Stomach (tissue), 19 donors: ENCODE measurements at places on chromosomes 1 and 21. TPM values are rescaled to one million over a fixed set of nuclear protein-coding genes. Genes with fewer than 3 reads are reported as not detected.

DNA sequence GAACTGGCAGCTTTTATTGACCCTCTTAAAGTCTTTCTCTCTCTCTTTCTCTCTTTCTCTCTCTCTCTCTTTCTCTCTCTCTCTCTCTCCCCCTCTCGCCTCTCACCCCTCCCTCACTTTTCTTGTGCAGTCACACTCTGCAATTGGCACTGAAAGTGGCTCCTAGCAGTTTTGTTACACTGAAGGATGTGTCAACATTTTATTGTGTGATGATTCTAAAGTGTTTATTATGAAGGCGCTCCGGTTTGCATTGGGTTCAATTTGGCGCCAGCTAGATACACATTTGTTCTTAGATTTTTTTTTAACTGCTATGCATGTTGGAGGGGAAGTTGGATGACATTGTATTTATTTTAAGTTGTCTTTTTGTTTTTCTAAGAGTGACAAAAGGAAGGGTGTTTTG is 64.0 kb upstream of the CHRM3 start:
- no peak for DNase-seq

FALEC gene
- not detected for total RNA-seq

CREB3L4 gene
- total RNA-seq = 16.7 TPM

- DNase-seq = no peak
Observed at GRCh38 chr1:234842726-234843641, 233.0 kb upstream of the IRF2BP2 start.

ETV3L gene
- total RNA-seq = not detected

GRCh38 chr1:110768605-110769004 is 93.9 kb upstream of the KCNA3 start:
- DNase-seq = no peak

DNA sequence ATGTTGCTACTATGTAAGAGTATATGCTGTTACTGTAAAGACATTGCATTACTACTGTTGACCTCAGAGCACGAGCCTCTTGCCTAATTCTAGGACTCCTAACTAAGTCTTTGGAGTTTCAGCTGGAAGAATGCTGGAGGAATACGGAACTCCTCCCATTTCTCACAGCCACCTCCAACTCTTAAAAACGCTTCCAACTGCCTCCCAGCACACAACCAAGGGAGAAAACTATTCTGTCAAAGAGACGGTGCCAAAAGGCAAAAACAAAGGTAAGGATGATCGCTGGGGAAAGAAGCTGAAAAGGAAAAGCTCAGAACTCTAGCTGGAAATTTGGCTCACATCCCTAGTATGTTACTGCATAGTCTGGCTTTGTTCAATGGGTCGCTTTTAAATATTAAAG is at the start of gene FMO2:
Gene FMO2 (plus strand): TSS at position 210 of the 400 bp plus-strand sequence. CDS start 414 bp downstream, outside the sequence.
- DNase-seq = peak; percentile 39

DNA sequence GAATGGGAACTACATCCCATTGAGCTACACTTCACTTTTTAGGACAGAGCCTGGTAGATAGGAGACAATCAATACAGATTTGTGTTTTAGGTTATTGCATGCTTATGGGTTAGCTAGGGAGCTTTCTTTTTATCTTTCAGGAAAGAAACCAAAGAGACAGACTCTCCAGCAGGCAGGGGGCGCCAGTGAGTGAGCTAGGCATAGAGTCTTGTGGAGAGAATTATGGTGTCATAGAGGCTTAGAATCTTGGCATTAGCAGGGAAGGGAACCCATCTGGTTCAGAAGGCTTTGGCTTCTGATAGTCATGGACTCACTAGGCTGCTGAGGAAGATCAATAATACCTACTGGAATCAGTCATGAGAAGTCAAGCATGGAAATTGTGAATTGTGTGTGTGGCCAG is at the start of gene SMCP:
Gene SMCP (plus strand): TSS at position 281 of the 400 bp plus-strand sequence. CDS start 6,101 bp downstream, outside the sequence.
- DNase-seq = no peak

- no peak for DNase-seq
Observed at GRCh38 chr1:10063878-10064277, 31.1 kb downstream of the UBE4B start.

DNA sequence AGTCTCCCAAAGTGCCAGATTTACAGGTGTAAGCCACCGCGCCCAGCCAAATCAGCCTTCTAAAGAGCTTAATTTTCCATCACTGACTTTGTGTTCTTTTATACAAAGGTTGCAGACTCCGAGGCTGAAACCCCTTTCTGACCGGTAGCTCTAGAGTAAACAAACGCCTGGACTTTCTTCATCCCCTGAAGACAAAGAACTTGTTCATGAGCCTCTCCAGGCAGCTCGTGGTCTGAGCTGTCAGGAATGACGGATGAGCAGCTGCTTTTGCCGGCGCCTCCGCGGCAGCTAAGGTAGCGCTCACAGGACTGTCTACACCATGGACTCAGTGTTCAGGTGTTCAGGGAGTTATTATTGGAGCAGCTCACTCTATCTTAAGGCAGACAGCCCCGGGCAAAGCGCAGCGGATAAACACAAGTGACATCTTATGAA is 128.5 kb upstream of the ERRFI1 start:
- DNase-seq = peak; percentile 84

DNA sequence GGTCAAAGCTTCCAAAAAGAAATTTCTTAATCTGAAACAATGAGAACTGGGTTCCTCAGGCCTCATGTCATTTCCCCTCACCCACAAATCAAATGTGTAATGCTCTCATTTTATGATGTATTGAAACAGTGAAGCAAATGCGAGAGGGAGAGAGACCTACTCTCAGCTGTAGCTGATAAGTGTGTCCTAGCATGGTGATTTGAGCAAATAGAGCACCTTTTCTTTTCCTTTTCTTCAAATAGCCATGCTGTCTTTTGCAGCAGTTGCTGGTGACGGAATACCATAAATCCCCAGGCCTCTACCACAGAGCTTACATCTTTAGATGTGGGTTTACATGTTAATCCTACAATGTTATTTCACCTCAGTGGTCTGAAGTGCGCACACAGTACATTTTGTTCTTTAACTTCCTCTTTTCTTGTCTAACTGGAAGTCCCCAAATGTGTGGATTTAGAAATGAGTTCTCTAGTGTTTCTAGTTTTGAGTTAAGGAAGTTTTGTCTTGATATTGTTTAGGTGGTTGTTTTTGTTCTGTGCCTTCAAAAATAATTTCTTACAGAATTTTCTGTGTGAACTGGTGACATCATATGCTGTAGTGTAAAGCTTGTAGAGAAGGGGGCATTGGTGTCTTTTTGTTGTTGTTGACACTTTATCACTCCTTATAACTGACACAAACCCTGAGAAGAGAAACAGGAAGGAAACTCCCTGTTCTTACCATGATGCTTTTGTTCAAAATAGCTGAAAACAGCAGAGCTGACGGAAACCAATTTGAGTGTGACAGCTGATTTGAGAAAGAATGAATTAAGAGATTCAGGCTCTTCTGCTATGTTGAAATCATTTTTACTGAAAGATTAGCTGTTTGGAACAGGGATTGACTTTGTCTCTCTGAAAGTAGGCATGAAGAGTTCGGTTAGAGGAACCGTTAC is 12.2 kb downstream of the SMAP2 start:
- no peak for DNase-seq

TTLL7 gene
- total RNA-seq = 28.3 TPM

UBL4B gene
- total RNA-seq = not detected

- no peak for DNase-seq
Observed at GRCh38 chr1:52195161-52195560, 53.3 kb downstream of the ZFYVE9 start.

DNA sequence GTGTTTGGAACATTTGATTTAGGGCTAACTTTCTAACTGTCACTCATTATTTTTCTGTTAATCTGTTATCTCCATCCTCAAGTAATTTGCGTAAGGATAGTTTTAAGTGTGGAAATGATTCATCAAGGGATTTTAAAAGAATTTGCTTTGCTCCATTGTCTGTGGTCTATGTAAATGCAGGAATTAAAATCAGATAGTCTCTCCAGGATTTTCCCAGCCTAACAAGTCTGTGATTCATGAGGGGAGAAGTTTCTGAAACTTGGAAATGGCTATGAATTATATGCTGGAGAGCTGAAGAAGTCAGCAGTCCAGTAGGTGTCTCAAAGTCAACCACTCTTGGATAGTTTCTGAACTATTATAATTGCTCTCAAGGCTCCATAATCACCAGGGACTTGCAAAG is 264.5 kb downstream of the MRPL39 start:
- no peak for DNase-seq

GRCh38 chr1:248862695-248862997 is 3.8 kb upstream of the ZNF692 start:
- no peak for DNase-seq

DNA sequence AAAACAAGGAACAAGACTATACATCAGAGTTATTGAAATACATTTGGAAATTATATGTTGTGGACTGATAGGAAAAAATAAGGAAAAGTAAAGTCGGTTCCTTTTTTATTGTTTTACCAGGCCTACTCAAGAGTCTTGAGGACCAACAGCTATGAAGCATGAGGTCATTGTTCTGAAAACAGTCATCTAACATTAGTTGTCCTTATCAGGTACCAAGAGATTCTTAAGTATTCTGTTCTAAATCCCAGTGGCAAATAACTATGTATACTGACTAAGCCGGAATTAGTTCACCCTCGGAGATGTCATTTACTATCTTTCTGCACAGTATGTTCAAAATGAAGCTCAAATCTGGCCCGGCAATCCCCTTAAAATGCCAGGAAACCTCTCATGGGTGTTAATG is 585 bp downstream of the ADGRL4 start:
- DNase-seq = peak; percentile 2

COL8A2 gene
- total RNA-seq = 3.6 TPM

GRCh38 chr1:157380523-157380922 is 171.8 kb downstream of the FCRL5 start:
- no peak for DNase-seq
